Esophagus muscularis mucosa (tissue), 4 donors: ENCODE measurements at places on chromosomes 7 and 10. TPM values are rescaled to one million over a fixed set of nuclear protein-coding genes. Genes with fewer than 3 reads are reported as not detected.

The SPDYE2 gene
- not detected for total RNA-seq

The HECW1 gene
- total RNA-seq: 0.99 TPM

The GRID2IP gene
- not detected for total RNA-seq

The EVX1 gene
- not detected for total RNA-seq

The BTBD16 gene
- total RNA-seq: 0.29 TPM

The BAZ1B gene
- total RNA-seq: 64.0 TPM

The HELLS gene
- 1.3 TPM for total RNA-seq

The HYCC1 gene
- total RNA-seq: 42.1 TPM

The SPDYE8 gene
- not detected for total RNA-seq

The HYAL4 gene
- total RNA-seq: not detected

The WDR86 gene
- 11.7 TPM for total RNA-seq

The NFE2L3 gene
- 1.5 TPM for total RNA-seq

The SPAM1 gene
- total RNA-seq: not detected

The SRRM3 gene
- 4.9 TPM for total RNA-seq

The UCMA gene
- total RNA-seq: not detected

The SEMA3D gene
- 1.2 TPM for total RNA-seq

The C10orf67 gene
- not detected for total RNA-seq

The NPTX2 gene
- 52.5 TPM for total RNA-seq

The CUZD1 gene
- 0.63 TPM for total RNA-seq

The APBB1IP gene
- 4.4 TPM for total RNA-seq

The NPFFR1 gene
- total RNA-seq: not detected

The EEPD1 gene
- total RNA-seq: 26.2 TPM

The C10orf95 gene
- not detected for total RNA-seq

The OPALIN gene
- total RNA-seq: not detected

The GARS1 gene
- total RNA-seq: 71.0 TPM
